ENCODE measurements at places on chromosomes 11 and 22.
A peak's percentile ranks its signal among the peaks of the same experiment; 100 is the strongest.

DNA sequence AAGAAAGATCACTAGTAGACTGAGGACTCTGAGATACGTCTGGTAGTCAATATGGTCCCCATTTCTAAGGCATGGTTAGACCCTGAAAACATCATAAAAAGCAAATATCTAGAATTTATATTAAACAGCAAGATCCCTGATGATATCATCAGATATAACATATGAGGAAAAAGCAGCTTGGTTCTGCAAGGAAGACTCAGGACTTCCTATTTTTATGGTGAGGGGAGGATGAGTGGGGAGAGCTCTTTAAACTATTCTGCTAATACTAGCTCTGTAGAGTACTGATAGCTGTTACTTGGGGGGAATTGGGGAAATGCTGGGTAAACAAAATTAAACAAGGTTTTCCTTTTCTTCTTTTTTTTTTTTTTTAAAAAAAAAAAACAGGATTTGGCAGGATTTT, 235.8 kb downstream of the SWAP70 start:
- no peak for DNase-seq

DNA sequence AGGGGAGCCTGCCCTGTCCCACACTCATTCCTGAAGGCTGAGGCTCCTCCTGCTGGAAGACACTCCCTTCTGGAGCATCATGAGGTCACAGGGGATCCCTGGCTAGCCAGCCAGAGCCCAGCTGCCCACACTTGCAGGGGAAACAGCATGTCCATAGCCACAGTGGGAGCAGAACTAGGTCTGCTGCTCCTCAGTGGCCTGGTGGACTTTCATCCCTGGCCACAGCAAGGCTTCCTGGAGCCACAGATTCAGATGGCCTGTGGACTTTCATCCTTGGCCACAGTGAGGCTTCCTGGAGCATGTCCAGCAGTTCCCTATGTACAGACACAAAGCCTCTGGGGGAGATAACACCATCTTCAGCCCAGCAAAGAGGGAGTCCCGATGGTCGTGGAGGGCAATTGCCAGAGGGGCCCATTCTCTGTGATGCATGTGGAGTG, 5.9 kb upstream of the APOL6 start:
- no peak for DNase-seq

- no peak for DNase-seq
Observed at GRCh38 chr22:23093051-23093788, 22.9 kb downstream of the GNAZ start.

GRCh38 chr11:115503083-115503885, 931 bp downstream of the CADM1 start:
- peak; percentile 74 for DNase-seq

- no peak for DNase-seq
Observed at GRCh38 chr22:33806191-33806590, 114.1 kb downstream of the LARGE1 start.

- no peak for DNase-seq
Observed at GRCh38 chr11:75534259-75535069, 8.7 kb upstream of the GDPD5 start.

- no peak for DNase-seq
Observed at GRCh38 chr22:27751277-27752070, 50.1 kb downstream of the MN1 start.

DNA sequence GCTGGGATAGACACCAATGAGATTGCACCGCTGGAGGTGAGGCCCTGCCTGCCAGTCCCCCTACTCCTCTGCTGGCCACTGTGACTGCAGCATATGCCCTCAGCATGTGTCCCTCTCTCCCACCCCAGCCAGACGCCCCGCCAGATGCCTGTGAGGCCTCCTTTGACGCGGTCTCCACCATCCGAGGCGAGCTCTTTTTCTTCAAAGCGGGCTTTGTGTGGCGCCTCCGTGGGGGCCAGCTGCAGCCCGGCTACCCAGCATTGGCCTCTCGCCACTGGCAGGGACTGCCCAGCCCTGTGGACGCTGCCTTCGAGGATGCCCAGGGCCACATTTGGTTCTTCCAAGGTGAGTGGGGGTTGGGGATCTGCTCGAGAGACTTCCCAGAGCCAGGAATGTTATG, 5.7 kb upstream of the SMARCB1 start:
- DNase-seq, result peak; percentile 81

DNA sequence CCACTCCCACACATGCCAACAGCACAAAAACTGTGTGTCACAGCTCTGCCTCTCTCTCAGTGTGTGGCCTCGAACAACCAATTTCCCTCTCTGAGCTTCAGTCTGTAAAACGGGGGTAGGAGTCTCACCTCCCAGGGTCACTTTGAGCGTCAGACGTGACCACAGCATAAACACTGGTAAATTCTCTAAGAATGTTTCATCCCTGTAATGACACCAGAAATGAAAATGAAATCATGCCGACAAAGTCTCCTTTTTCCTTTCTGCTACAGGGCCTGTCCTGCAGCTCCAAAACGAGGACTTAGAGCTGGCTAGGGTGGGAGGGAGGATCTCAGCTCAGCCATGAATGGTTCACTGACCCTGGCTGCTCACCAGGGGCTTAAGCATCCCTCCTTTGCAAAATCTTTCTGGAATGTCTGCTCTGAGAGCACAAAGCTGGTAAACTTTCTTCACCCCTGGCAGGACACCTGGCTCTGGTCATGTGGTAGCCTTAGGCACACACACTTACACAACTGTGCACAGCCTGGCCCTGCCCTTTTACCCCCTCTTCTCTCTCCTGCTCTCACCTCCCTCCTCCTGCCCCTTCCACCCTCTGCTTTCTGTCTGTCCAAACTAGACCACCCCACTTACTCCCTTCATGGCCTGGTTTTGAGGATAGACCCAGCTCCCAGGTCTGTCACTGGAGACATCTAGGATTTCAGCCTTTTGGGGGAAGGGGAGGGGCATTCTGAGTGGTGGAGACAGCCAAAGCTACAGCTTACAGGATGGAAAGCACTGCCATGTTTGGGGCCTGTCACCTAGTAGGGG, 12.3 kb upstream of the TSKU start:
- no peak for DNase-seq

- DNase-seq, result no peak
Observed at GRCh38 chr11:72754544-72755155, 2.4 kb upstream of the ARAP1 start.

DNA sequence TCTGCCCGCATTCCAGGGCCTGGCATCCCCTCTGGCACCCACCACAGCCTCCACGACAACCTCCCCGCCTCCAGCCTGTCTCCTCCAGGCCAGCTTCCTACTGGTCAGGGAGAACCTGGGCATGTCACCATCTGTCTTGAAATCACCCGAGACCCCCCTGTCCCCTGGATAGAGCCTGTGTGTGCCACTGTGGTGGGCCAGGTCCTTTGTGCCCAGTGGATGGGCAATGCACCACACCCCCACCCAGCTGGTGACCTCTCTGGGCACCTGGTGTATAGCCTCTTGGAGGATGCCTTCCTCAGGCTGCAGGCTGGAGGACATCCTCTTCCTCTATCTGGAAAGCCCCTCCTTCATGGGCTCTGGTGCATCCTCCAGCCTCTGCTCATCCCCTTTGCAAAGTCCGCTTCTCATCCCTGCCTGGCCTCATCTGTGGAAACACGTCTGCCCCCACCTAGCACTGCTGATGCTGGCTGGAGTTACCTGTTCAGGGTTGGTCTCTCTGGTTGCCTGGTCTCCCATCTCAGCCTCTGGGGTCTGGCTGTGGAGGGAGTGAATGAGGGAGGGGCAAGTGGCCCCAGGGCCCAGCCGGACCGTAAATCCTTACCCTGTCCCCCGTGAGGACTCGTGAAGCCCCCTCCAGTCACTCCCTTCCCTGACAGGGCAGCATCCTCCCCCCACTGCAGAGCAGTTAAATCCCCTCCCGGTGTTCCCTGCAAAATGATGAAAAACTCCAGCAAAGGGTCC, 589.6 kb downstream of the TBC1D22A start:
- DNase-seq, result no peak

- DNase-seq, result no peak
Observed at GRCh38 chr22:19674129-19674928, 40.0 kb upstream of the SEPTIN5 start.

GRCh38 chr11:111730871-111731591, 35.2 kb downstream of the PPP2R1B start:
- DNase-seq, result no peak

GRCh38 chr22:27022896-27023361, 365.5 kb downstream of the MIAT start:
- no peak for DNase-seq

GRCh38 chr22:27011133-27011532, 353.7 kb downstream of the MIAT start:
- DNase-seq, result no peak

GRCh38 chr11:92627615-92628256, 341.7 kb upstream of the MTNR1B start:
- DNase-seq, result no peak

DNA sequence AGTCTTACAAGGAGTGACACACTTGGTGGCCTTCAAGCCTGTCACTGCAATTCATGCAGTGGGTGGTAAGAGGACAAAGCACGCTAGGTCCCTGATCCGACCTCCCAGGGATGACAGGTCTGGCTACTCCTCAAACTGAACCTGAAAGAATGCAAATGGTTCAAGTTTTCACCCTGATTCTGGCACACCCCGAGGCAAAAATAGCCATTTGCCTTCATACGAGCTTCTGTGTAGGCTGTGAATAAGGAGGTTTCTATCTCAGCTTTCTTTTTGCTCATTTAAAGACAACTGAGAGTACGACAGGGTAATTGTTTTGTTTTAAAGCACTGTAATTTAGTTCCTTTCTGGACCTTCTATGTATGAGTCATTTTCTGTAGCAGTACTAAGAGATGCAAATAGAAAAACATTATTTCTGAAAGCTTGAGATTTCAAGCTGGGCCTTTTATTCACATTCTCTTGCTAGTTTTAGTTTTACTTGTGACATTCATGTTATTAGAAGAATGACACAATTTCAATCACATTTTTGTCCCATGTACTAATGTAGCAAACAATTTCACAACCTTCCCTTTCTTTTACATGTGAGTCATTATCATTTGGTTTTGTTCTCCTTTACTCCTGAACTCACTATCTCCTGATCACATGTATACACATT, 56.6 kb upstream of the FDX1 start:
- no peak for DNase-seq

DNA sequence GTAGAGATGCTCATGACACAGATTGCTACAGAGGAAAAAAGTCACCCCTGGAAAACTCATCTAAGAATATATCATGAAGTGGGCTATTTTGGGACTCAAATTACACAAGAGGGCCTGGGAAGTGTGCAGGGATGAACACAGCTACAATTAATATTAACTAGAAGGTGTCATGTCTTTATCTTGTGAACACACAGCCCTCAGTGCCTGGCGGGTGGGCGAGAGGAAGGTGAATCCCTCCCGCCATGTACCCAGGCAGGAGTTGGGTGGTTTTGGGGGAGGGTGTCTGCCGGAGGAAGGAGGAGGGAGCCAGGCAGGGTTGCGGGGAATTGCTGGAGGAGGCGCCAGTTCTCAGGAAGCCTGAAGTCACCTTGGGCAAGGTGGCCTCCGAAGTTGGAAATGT, 5.1 kb upstream of the FAM83F start:
- no peak for DNase-seq

DNA sequence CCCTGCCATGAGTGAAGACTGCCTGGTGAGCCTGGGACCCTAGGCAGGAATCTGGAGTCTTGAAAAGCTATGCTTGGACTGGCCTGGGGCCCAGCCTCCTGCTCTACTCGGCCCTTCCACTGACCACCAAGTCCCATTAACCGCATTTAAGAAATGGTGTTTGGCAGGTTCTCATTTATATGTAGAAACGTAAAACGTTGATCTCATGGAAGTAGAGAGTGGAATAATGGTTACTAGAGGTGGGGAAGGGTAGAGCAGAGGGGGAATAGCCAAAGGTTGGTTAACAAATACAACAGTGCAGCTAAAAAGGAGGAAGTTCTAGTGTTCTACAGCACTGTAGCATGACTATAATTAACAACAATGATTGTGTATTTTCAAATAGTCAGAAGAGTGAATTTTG, 72.9 kb upstream of the EED start:
- DNase-seq, result no peak

- DNase-seq, result no peak
Observed at GRCh38 chr11:105790840-105791239, 181.0 kb downstream of the GRIA4 start.

DNA sequence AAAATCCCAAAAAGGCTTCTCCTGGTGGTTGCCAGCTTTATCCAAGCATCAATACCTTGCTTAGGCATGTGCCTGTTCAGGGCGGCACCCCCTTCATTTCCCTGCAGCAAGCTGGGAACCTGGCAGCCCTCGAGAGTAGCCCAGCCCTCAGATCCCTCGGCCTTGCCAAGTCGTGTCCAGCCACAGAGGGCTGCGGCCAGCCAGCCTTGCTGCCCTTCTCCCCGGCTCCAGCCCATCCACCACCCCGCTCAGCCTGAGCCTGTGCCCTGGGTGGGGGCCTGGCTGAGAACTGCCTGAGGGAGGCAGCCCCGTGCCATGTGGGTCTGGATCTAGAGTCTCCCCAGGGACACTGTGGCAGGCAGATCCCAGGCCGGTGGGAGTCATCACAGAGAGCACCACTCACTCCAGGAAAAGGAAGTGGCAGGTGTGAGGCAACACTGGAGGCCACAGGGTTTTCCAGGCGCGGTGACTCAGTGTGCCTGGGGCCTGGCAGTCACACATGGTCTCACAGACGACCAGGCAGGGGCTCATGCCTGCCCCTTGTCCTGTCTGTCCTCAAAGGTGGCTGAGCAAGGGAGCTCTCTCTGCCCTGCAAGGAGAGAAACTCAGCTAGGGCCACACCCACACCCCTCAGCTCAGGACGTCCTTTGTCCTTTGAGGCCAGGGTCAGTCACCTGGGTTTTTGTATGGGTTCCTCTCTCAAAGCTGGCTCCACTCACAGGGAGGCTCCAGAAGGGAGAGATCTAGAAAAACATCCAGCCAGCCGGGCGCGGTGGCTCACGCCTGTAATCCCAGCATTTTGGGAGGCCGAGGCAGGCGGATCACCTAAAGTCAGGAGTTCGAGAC, 12.2 kb upstream of the CDC42BPG start:
- DNase-seq, result peak; percentile 11

DNA sequence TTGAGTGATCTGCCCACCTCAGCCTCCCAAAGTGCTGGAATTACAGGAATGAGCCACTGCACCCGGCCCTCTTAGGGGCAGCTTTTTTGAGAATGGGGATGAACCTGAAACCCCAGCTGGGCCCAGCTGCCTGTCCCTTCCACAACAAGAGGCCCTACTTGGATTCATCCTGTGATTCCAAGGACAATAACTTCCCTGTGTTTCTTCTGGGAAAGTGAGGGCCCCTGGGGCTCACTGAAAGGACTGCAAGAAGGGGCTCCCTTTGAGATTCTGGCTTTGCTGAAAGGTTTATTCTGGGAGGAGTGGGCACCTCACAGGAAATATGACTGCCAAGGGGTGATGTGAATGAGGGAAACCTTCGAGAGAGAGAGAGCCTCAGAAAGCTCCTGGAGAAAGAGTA, 12.3 kb upstream of the GNAZ start:
- no peak for DNase-seq
